ENCODE measurements at places on chromosomes 4 and X.
A peak's percentile ranks its signal among the peaks of the same experiment; 100 is the strongest.

DNA sequence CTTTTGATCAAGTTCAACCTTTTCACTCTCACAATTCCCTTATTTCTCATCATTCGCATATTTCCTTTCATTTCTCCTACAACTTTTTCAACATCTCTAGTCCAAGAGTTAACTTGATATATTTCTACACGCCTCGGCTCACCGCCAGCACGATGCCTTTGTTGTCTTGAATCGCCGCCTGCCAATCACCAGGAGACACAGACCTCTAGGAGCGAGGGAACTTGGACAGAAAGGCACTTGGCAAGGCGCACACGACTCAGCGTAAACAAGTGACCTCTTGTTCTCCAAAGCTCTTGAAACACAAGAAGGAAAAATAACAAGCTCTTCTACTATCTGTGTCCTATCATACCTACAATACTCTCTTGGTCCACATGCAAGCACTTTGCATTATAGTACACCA lies 27.1 kb upstream of the RBMX start:
- DNase-seq: no peak

- DNase-seq: no peak
These were observed 82.9 kb downstream of the NFKB1 start for GRCh38 chr4:102584091-102584490.

DNA sequence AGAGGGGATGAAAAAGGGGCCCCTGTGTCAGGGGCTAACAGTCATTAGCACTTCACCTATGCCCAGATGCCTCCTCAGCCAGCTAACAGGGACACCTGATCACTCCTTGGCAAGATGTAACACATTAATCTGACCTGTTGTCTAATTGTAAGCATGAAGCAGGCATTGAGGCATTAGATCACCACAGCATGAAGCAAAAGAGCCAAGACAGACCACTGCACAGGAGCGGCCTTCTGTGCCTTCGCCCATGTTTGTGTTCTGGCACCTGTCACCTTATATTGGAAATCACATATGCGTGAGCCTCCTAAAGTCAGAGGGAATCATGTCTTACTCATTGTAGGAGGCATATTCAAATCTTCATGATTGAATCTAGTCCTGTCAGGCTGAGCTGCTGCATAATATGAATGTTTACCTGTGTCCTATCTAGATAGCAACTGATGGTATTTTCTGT lies 48.4 kb downstream of the PTTG2 start:
- no peak for DNase-seq

- DNase-seq: no peak
These were observed 466.4 kb downstream of the MAGEE1 start for GRCh38 chrX:76893930-76894329.

GRCh38 chrX:85052636-85053343 lies 49.1 kb downstream of the APOOL start:
- peak; percentile 39 for DNase-seq

DNA sequence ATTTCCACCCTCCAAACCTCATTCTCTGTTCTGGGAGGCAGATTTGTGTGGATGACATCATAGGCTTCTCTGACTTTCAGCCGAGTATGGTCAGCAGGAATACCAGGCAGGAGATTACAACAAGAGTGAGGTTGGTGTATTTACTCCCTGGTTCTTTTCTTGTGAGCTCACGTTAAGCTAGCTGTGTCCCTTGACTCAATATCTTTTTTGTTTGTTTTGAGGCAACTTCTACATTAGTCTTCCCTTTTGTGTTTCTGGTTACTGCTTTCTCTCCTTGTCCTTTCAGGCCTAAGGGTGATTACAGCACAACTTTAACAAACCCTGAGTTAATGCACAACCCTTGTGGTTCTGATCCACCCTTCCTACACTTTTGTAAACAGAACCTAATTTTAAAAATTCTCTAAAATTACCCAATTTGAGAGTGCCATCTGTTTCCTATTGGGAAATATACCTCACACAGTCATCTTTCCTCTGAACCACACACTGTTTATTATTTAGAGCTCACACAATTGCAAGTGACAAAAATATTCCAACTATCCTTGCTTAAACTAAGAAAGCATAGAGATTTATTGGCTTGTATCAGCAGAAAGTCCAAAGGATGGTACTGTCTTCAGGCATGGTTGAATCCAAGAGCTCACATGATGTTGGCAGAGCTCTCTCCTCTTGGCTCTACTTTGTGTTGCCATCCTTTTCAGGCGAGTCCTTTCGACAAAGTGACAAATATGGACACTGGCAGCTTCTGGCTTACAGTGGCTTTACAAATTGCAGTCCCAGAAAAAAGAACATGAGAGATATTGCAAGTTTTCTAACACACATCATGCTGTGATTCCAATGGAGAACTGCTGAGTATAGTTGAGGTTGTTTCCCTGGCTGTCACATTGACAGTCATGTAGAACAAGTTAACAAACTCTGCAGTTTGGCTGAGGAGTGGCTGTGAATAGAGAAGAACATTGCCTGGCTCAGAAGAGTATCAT lies 150.5 kb upstream of the DDIT4L start:
- DNase-seq: no peak

DNA sequence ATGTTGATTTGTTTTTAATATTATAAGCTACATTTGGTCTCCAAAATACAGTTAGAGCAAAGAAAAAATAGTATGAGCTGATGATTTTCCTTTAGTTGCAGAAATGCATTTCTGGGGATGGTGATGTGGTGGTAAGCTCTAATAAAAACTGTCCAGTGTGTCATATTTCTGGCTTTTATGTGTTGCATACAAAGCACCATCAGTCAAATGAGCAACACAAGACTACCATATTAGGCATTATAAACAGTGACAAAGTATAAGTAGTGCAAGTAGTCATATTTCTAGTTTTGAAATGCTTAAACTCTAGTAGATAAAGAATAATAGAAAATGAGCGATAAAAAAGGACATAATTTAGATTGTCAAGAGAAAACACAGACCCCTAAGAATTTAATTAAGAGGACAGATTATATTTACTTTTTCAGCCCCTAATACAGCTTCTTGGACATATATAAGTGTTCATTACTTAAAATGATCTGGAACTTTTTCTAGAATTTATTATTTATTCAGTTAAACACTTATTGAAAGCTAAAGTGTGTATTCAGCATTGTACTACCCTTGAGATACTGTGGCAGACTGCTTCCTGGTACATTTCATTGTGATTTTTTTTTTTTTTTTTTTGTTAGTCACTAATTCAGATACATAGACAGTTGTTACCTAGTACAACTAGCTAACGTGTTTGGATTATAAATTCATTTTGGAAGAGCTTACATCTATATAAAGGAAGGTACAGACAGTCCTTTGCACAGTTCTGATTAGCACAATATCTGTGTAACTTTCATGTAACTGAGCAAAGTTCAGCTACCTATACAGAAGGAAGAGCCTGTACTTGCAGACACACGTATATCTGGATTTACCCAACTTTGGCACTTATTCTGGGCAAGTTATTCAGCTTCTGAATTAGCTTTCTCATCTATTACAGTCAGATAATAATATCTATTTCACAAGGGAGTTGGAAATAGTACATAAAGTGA lies 22.3 kb downstream of the RAP1GDS1 start:
- no peak for DNase-seq

- DNase-seq: no peak
These were observed 209.4 kb downstream of the VEGFC start for GRCh38 chr4:176583278-176583677.

- DNase-seq: no peak
These were observed 98.6 kb downstream of the FHDC1 start for GRCh38 chr4:153034681-153035080.

DNA sequence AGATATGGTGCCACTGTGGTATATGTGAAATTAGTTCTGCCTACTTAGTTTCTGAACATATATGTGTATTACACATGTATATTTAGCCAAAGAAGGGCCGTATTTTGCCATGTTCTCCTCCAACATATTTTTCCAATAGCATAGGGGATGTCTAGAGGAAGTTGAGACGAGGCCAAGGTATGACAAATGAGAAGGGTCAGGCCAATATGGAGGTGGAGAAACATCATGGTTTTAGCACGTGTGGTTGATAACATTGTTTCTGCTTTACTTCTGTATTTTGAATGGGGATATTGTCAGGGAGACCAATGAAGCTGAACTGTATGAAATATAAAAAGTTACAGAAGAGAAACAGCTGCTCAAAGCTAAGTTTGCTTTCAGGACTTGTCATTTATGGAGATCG lies 246.7 kb upstream of the TLL1 start:
- no peak for DNase-seq

GRCh38 chr4:2630556-2631273 lies 94.3 kb downstream of the FAM193A start:
- no peak for DNase-seq

- no peak for DNase-seq
These were observed 225.2 kb upstream of the ZFP42 start for GRCh38 chr4:187770345-187770744.

- no peak for DNase-seq
These were observed 670.1 kb upstream of the LCORL start for GRCh38 chr4:18691431-18692200.

DNA sequence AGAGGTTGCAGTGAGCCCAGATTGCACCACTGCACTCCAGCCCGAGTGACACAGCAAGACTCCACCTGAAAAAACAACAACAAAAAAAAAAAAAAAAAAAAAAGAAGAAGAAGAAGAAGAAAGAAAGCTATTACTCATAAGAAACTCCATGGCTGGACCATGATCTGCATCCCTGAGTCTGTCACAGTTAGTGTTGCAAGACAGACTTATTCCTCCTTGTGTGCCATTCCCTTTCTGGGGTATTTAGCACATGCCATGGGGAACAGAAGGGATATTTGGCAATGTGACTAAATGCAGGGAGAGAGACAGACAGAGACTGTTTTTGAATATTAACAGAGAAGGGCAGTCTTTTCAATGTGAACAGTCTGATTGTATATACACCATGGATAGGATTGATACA lies 16.7 kb upstream of the PDS5A start:
- DNase-seq: no peak

GRCh38 chr4:184165291-184165690 lies 52.4 kb downstream of the ENPP6 start:
- no peak for DNase-seq

DNA sequence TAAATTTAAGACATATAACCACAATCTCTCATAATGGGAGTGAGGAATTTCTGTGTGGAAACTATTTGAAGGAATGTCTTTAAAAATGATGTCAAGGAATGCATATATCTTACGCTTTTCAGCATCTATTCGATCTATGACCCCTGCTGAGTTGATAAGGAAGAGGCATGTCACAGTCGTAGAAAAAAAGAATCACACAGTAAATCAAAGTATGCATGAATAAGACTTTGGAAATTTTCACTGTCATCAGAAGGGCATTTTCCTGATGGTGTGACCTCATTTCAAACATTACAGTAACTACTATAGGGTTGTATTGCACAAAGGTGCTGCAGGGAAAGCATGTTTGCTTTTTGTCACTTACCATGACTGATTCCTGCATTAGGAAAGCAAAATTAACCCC lies 41.5 kb downstream of the REELD1 start:
- DNase-seq: peak; percentile 46

DNA sequence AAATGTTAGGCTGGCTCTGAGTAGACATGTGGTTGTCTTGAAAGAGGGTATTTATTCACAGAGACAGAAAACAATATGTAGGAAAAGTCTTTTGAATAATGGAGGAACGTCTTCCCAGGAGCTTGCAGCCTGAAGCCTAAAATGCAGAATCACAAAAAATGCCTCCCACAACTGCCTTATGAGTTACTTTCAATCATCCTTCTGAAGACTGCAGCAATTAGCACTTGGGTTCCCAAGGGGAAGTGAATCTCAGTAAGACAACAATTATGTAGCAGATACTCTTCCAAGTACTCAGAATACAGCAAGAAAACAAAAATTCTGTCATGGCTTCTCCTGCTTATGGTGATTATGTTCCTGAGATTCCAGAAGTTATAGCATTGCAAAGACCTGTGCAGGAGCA lies 166.6 kb upstream of the TBL1X start:
- DNase-seq: no peak

GRCh38 chr4:88998001-88998400 lies 59.0 kb downstream of the FAM13A start:
- no peak for DNase-seq

Data from NCI-H460 (cell line).